ENCODE measurements at places on chromosomes 4 and X. TPM values are rescaled to one million over a fixed set of nuclear protein-coding genes. Genes with fewer than 3 reads are reported as not detected.
A peak's percentile ranks its signal among the peaks of the same experiment; 100 is the strongest.

- no peak for DNase-seq
These were observed 709 bp downstream of the GPAT3 start for GRCh38 chr4:83536362-83537272.

Gene ACE2
- total RNA-seq, result 21.0 TPM

Gene IL21
- not detected for total RNA-seq

DNA sequence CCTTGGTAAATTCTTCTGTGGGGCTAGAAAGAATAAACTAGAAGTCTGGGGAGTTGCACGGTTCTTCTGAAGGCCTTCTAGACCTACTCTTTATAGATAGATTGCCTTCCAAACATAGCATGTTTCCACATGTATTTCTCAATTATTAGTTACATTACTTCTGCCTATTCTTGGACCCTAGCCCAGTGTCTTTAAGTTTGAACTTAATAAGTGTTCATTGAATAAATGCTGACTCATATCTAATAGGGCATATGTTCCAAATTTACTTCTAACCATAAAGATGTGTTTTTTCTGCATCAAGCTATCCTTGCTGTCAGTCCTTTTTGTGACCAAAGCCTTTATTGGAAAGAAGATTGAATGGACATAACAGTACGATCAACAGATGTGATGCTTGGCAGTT is 503.6 kb upstream of the ZFP42 start:
- no peak for DNase-seq

GRCh38 chr4:79576429-79576753 is 168.4 kb upstream of the GK2 start:
- no peak for DNase-seq

- no peak for DNase-seq
These were observed 144.8 kb upstream of the UNC5C start for GRCh38 chr4:95693594-95693993.

DNA sequence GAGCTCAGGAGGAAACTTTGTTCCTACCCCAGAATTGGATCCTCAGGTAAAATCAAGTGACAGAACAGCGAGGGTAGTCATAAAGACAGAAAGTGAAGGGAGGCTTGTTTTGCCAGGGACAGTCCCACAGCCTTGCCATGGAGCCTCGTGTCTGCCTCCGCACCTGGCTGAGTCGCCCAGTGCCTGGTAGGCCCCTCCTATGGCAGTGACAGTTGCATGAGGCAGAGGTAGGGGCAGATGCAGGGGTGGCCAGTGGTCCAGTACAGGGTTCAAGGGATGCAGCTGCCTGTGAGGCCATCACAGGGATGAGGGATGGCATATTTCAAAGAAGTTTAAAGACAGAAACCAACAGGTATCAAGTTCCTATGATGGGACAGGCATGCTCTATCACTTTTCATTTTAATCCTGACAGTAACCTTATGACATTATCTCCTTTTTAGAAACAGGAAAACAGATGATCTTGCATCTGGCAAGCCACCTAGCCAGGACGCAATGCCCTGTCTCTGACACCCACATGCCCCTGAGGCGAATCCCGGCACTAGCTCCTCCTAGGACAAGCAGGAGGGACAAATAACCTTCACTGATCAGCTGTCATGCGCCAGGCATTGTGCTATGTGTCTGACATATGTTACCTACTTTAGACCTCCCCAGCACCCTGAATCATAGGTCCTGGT is 127.4 kb upstream of the ENPP6 start:
- DNase-seq, result no peak

Gene SMIM10L2A
- total RNA-seq, result 0.24 TPM

Gene SMARCAD1
- 17.7 TPM for total RNA-seq

- DNase-seq, result no peak
These were observed 297.0 kb upstream of the CLNK start for GRCh38 chr4:10981576-10981975.

- DNase-seq, result no peak
These were observed 2.1 kb downstream of the UGT8 start for GRCh38 chr4:114600672-114601071.

Gene DUSP21
- total RNA-seq, result not detected

GRCh38 chr4:1187182-1187581 is 14.8 kb upstream of the SPON2 start:
- no peak for DNase-seq

GRCh38 chr4:83644677-83645659 is 109.1 kb downstream of the GPAT3 start:
- no peak for DNase-seq

Gene TIGD4
- not detected for total RNA-seq

Gene CD40LG
- 0.36 TPM for total RNA-seq

DNA sequence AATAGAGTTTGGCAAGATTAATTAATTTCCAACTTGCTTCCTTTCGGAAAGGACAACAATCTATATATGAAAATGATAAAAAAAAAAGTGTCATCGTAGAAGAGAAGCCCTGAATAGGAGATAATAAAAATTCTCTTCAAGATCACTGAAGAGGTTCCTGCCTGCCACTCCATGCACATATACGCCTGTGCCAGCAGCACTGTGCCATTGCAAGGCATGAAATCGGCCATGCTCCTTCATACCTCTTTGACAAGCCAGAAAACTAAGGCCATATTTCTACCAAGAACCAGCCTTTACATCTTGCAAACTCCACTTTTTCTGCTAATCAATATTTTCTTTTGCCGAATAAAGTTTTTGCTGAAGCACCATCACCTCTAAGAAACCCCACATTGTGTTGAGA is 365.5 kb downstream of the CXXC4 start:
- DNase-seq, result no peak

DNA sequence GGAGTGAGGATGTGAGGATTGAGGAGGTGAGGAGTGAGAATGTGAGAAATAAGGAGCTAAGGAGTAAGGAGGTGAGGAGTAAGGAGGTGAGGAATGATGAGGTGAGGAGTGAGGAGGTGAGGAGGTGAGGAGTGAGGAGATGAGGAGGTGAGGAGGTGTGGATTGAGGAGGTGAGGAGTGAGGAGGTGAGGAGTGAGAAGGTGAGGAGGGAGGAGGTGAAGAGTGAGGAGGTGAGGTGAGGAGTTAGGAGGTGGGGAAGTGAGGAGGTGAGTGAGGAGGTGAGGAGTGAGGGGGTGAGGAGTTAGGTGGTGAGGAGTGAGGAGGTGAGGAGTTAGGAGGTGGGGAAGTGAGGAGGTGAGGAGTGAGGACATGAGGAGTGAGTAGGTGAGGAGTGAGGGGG is 74.8 kb upstream of the MXD4 start:
- DNase-seq, result no peak

DNA sequence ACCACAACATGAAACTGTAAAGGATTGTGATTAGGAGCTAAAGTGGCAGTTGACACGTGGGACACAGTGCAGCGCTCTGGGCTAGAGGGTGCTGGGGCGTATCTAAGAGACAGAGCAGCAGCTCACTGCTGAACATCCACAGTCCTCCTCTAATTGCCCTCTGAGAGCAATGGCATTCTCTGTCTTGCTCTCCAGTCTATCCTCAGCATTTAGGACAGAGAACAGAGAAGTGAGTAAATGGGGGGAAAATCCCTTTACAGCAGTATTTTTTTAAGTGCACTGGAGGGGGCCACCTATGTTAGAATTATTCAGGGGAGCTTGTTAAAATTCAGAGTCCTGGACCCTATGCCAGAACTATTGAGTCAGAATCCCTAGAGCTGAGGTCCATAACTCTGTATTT is 4.2 kb upstream of the TMEM154 start:
- DNase-seq, result no peak

Gene MAGEA6
- not detected for total RNA-seq

DNA sequence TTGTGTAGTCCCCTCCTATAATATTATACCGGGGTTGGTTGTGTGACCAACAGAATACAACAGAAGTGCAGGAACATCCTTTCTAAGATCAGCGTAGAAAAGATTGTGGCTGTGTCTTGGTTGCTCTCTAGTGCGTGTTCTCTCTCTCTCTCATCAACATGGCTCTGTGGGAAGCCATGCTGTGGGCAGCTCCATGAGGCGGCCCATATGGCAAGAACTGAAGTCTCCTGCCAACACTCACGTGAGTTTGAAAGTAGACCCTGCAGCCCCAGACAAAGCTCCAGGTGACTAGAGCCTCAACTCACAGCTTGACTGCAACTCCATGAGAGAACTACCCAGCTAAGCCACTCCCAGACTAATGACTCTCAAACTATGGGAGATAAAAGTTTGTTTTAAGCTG is 118.7 kb downstream of the TSPAN5 start:
- DNase-seq, result no peak

GRCh38 chr4:8428288-8429097 is 12.0 kb downstream of the ACOX3 start:
- DNase-seq, result peak; percentile 66

- no peak for DNase-seq
These were observed 91.9 kb upstream of the ZFP42 start for GRCh38 chr4:187903700-187904099.

Gene S100G
- not detected for total RNA-seq

Gene COL25A1
- total RNA-seq, result 16.3 TPM

DNA sequence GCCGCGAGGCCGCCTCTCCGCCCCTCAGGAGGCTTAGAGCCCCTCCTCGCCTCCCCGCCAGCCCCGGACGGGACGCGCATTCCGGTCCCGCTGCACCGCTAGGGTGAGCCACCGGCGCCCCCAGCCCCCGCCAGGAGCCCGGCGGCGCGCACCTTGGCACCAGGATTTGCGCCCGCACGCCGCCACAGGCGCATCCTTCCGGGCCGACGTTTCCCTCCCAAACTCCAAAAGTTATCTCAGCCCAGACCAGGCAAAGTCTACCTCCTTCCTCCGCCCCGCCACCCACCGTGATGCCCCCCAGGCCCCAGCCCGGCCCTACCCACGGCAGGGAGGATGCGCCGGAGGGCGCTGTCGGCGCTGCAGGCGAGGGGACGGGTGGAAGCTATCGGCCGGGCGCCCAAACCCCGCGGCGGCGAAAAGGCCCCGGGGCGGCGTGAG is 538 bp downstream of the SCML2 start:
- DNase-seq, result no peak

GRCh38 chr4:164890691-164891090 is 13.7 kb downstream of the APELA start:
- no peak for DNase-seq

DNA sequence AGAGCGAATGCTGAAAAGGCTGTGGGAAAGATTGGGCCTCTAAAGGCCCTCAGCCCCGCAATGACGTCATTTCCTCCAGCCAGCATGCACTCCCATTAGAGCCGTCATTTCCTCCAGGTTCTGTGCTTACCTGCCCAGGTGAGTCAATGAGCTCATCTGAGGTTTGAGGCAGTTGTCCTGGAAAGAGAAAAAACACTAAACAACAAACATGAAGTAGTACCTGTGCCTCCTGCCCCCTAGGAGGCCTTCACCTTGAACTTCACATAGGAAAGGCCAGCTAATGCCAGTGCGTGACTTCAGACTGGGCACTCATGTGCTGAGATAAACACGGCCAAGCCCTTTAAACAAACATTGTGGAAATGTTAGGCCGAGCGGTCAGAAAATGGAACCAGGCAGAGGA is 55.9 kb downstream of the FHDC1 start:
- DNase-seq, result no peak

Gene NMU
- not detected for total RNA-seq

GRCh38 chr4:103075435-103075893 is 1.1 kb downstream of the SLC9B2 start:
- no peak for DNase-seq

- no peak for DNase-seq
These were observed 331.4 kb downstream of the RAPGEF2 start for GRCh38 chr4:159434114-159434870.

GRCh38 chr4:137523329-137523728 is 9.0 kb downstream of the PCDH18 start:
- no peak for DNase-seq

Gene FTSJ1
- 45.7 TPM for total RNA-seq

GRCh38 chr4:76641758-76642157 is 206.7 kb downstream of the SHROOM3 start:
- no peak for DNase-seq

Gene ABLIM2
- total RNA-seq, result 10.1 TPM

Gene FGD1
- total RNA-seq, result 2.0 TPM

GRCh38 chr4:3857269-3857926 is 91.2 kb downstream of the ADRA2C start:
- no peak for DNase-seq

Gene HELT
- not detected for total RNA-seq

Gene EDA2R
- 0.69 TPM for total RNA-seq

DNA sequence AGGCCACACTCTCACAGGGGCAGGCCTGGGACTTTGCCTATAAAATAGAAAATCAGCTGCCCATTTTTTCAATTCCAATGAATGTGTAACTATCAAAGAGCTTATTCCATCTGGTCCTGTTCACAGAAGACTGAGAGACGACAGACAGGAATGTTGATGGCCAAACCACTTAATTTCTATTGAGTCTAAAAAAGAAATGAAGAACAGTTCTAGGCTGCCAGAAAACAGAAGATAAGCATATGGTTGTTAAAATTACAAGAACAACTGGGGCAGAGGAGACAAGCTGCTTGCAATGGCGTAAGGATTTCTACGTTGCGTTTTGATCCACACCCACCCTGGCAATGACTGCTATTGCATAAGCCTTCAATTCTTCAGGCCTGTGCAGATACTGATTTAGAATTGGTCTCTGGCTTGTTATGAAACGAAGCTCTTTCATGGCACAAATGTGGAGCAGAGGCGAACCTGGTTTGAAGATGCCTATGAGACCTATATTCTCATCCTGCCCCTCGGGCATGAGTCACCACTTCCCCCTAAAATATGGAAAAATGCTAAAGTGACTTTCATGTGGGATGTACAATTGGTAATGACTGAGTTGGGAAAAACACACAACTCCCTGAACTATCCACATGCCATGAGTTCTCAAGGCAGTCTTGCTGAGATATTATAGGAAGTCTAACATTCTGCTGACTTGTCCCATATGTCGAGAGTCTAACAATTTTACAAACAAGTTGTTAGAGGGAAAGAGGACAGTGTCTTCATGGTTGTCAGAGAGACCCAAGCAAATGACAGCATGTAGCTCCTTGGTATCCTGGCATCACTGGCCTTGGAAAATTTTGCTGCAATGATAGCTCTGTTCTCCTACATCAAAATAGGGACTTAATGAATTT is 37.9 kb upstream of the SORBS2 start:
- no peak for DNase-seq

- DNase-seq, result no peak
These were observed 114.6 kb downstream of the ARHGAP10 start for GRCh38 chr4:147846318-147847155.

Gene ADH1B
- 4,408 TPM for total RNA-seq

Gene TGIF2LX
- total RNA-seq, result not detected

- no peak for DNase-seq
These were observed 296.1 kb upstream of the UGT8 start for GRCh38 chr4:114302472-114302871.
